ENCODE measurements at places on chromosomes 11 and 22.

DNA sequence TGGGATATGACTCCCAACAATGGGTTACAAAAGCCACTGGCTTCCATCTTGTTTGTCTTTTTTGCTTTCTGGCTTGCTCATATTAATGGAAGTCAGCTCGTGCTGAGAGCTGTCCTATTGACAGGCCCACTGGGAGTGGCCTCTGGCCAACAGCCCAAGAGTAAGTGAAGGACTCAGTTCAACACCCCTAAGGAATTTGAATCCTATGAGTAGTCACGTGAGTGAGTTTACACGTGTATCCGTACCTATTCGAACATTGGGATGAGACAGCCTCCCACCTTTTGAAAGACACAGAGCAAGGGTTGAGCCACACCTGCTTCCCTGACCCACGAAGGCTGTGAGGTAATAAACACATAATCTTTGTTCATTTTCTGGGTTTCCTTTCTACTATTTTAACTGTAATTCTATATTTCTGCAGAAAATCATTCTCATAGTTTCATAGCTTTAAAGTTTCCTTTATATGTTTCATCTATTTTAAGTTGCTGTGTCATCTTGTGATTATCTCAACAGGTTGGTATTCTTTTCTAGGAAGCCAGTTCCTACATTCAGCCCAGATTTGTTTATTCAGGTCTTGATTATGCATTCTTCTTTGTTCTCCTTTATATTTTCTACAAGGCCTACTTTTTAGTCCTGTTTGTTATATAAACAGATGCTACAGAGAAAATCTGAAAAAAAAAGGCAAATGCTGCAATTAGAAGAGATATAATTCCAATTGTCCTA, 802.3 kb downstream of the CNTN5 start:
- DNase-seq, result no peak

- DNase-seq, result no peak
These were observed 1031.8 kb downstream of the NTM start for GRCh38 chr11:132402071-132402684.

DNA sequence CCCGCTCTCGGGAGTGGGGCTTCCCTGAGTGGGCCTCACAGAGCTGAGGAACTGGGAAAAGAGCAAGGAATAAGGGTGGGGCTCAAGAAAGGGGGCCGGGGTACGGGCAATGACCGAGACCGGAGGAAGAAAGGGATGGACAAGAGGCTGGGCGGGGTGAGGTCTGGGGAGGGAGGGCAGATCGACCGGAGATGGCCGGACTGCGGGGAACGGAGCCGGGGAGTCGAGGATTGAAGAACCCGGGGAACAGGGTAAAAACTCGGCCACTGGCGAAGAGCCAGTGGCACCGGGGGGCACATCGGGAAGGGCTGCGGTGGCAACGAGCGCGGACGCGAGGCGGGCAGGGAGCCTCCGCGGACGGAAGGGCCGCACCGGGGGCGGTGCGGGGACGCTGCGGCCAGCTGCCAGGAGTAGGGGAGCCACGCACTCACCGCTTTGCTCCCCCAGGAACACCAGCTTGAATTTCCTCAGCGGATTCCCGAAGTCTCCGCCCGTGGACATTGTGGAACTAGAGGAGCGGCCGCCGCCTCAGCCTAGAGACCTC, 667 bp downstream of the RAB6A start:
- no peak for DNase-seq

GRCh38 chr11:57456960-57457642, 3.2 kb upstream of the RTN4RL2 start:
- no peak for DNase-seq

DNA sequence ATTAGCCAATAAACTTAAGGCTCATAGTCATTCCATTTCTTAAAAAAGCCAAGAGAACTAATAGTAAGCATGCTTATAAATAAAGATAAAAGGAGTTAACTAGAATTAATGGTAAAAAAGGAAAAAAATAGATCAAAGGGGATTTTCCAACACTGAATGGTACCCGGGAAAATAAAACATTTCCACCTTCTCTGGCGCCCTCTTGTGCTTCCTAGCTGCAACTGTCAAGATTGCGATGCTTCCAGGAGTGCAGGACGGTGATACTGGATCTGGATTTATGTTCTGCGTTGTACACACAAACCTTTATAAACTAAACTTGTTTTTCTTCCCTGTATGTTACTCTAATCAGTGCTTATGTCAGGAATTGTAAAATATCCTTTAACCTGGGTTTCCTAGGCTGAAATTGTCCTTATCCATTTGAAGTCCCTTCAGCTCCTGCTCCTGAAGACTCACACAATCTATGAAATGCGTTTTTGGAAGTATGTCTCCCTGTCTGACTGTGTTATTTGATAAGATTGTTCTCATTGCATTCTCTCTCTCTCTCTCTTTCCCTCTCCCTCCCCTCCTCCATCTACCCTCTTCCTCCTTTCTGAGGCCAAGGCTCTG, 9.6 kb upstream of the HTATIP2 start:
- no peak for DNase-seq

- no peak for DNase-seq
These were observed 16.6 kb downstream of the ASRGL1 start for GRCh38 chr11:62353841-62354240.

DNA sequence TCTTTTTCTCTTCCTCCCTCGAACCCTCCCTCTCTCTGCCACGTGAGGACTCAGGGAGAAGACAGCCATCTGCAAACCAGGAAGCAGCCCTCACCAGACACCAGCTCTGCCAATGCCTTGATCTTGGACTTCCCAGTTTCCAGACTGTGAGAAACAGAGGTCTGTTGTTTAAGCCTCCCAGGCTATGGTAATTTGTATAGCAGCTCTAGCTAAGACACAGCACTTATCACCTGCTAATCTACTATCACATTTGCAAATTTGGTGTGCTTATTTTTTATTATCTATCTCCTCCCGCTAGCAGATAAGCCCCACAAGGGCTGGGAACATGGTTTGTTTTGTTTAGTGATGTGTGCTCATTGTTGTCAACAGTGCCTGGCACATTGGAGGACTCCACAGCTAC, 124.8 kb upstream of the OPCML start:
- DNase-seq, result no peak

GRCh38 chr22:27239520-27239919, 562.0 kb downstream of the MN1 start:
- no peak for DNase-seq

DNA sequence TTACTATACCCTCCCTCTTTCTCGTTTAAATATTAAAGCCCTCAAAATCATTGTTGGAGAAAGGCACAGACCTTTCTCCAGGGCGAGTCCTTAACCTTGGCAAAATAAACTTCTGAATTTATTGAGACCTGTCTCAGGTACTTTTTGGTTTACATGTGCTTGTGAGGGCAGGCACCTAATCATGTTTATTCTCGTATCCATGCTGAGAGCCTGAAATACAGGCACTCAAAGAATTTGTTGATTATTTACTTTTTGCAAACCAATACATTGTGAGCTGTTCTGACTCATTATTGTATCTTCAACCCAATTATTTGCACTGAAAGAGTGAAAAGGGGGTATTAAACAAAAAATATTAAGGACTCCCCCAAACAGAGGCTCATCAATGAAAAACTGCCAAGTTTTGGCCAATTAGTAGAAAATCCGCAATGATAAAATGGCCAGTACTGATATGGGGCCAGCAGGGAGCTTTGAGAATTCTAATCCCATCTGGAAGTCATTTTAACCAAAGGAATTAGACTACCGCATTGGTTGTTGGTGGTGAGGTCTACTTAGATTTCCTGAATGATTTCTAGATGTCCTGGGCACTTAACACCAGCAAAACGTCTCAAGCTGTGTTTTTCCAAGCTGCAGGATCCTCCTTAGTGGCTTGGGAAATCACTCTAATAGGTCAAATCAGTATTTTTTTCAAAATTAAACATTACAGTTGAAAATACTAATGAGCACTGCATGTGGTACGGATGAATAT, 157.3 kb downstream of the SWAP70 start:
- no peak for DNase-seq

Measured in SK-N-MC (cell line).